Naive thymus-derived CD8-positive, alpha-beta T cell (primary cell): ENCODE measurements at places on chromosomes 11 and 22.

GRCh38 chr11:42913731-42914130, 398.1 kb upstream of the API5 start:
- DNase-seq: no peak

DNA sequence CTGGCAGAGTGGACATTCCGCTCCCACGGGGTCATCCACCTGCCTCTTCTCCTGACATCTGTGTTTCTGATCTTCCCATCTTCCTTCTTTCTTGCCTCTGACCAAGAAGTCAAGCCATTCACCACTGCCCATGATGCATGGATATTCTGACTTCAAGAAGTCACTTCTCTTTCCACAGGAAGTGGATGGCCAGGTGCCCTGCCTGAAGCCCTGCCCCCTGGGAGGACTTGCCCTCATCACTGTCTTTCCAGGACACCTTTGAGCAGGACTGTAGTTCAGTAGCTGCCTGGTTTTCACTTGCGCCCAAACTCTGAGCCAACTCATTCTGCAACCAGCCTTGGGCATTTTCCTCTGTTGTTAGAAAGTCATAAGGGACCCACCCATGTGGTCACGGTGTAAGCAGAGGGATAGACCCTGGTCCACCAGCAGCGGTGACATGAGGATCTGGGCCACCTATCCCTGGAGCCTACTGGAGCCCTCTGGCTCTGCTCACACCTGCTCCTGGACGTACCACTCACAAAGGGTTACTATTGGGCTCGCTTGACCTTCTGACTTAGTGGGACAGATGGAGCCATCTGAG, 6.9 kb downstream of the CYTH4 start:
- no peak for DNase-seq

- DNase-seq: no peak
Measured at GRCh38 chr11:35631891-35632290, 13.6 kb downstream of the FJX1 start.

DNA sequence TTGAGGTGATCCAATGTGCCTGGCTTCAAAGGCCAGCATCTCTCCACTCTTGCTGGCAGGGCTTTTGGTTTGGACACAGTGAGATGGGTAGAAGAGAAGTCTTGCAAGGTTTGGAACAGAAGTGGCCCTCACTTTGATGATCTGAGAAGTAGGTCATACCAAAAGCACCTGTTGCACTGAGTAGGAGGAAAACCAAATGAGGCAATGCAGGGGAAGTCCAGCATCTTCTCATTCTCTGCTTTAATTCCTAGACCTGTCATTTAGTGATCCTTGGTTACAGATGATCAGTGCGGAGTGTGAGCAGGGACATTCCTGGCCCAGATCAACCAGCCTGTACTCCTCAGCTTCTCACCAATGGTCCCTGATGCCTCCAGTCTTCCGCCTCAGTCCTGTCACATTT, 990.5 kb downstream of the OPCML start:
- DNase-seq: no peak

- DNase-seq: no peak
Measured at GRCh38 chr11:44304091-44305025, 5.6 kb downstream of the ALX4 start.

DNA sequence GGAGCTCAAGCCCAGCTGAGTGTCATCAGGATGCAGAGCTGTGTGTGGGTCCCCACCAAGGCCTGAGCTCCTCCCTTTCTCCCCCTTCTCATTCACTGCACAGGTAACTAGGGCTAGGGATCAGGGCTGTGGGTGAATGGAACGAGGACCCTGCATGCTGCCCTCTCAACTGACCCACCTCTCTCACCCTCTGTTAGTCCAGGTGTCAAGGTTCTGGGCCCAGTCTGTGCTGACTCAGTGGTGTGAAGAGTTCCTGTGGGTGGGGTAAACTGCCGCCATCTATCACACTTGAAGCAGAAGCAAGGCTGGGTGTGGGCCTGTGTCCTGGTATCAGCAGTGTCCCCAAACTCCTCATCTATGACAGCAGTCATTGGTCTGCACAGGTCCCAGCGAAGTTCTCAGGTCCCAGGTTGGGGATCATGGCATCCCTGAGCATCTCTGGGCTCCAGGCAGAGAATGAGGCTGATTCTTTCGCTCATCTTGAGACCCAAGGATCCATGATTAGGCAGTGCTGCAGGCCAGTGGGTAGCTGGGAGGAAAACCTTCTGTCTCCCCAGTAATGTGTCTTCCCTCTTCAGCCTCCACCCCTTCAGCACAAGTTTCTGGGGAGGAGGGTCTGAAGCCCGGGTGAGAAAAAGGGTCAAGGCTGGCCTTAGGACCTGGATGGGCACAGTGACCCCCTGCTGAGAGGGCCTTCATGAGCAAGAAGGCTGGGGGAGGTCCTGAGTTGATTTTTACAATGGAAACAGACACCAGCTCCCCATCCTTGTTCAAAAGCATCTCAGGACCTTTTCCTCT, 109.8 kb downstream of the ZNF280B start:
- no peak for DNase-seq

GRCh38 chr22:20472629-20473442, 22.8 kb downstream of the KLHL22 start:
- DNase-seq: no peak

- no peak for DNase-seq
Measured at GRCh38 chr11:3367221-3367620, 11.7 kb downstream of the ZNF195 start.

GRCh38 chr11:74097686-74098237, 73.0 kb downstream of the C2CD3 start:
- DNase-seq: no peak

DNA sequence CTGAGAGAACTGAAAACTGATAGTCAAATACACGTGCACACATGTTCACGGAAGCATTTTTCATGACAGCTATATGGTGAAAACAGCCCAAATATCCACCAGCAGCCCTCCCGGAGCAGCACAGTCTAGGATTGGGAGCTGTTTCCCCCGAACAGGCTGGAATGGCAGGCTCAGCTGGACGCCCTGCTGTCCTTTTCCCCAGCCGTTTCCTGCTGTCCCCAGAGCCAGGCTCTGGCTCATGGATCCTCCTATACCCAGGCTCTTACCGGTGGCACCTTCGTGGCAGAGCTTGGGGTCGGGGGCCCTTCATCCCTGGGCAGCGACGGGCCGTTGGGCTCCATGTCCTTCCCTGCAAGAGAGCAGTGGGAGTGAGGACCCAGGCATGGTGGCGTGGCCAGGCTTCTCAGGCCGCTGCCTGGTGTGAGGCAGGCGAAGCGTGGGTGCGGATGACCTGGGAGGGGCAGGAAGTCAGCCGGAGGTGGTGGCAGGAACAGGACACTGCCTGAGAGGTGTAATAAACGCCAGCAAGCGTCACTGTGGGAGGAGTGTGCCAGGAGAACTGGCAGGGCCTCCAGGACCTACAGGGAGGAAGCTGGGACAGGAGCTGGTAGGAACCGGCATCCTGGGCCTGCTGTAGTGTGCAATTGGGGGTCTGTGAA, 38.8 kb downstream of the OSBPL5 start:
- peak; percentile 43 for DNase-seq

GRCh38 chr11:843086-843734, 558 bp downstream of the TSPAN4 start:
- no peak for DNase-seq

- no peak for DNase-seq
Measured at GRCh38 chr22:35070451-35071093, 4.6 kb downstream of the ISX start.

DNA sequence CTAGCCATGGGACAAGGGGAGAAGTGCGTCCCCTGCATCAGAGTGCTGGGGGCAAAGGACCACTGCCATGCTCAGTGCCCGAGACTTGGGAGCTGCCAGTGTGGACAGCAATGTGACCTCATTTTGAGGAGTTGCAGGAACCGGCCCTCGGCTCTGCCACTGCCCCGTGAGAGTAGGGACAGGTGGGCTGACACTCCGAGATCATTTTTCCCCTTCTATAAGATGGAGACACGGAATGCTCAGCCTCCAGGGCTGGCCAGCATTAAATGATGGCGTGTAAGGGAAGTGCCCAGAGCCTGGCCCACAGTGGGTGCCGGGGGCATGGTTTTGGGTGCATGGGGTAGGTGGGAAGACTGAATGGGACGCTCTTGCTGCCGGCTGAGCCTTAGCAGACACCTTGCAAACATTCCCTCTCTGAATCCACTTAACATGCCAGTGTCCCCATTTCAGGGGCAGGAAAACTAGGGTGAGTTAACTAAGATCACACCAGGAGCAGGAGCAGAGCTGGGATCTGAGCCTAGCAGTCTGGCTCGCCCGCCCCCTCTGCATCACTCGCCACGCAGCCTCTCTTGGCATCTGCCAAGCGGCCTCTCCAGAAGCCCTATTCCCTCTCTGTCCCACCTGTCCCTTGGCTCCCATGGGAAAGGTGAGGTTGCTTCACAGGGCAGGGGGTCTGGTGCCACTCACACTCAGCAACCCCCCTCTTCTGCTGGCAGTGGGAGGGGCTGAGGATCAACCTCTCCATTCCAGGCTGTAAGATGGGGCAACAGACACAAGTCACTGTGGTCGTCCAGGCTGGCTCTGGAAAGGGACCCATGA, 13.6 kb downstream of the NPTXR start:
- DNase-seq: no peak

DNA sequence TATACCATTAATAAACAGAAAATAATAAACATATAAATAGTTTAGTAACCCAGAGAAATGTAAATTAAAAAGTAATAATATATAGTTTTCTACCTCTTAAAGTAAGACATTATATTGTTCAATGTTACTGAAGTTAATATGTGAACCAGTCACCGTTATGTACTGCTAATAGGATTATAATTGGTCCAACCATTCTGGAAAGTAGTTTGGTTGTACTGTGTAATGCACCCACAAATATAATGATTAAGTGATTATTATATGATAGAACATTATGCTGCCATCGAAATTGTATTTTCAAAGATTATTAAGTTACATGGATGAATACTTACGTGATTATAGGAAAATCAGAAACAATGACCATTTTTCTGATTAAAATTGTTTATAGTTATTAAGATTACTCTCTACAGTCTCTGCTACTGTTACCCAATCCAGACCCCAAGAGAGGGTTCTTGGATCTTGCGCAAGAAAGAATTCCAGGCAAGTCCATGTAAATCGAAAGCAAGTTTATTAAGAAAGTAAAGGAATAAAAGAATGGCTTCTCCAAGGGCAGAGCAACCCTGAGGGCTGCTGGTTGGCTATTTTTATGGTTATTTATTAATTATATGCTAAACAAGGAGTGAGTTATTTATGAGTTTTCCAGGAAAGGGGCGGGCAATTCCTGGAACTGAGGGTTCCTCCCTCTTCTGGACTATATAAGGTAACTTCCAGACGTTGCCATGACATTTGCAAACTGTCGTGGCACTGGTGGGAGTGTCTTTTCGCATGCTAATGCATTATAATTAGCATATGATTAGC, 50.1 kb downstream of the ACER3 start:
- DNase-seq: no peak
